NCI-H2081 (cell line): ENCODE measurements at places on chromosomes 11 and 22.

DNA sequence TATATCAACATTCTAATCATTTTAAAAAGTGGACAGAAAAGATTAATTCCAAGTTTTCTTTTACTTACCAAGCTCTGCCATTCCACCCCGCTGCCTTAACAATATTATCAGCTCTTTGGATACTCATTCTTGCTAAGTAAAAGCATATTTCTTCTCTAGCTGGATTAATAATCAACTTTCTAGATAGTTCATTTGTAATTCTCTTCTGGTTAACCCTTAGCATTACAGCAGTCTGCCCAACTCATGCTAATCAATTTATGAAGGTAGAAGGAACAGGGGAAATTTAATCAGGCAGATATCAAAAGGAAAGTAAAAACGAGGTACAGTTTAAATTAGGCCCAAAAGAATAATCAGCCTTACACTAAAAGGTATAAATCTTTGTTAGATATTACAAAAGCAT, 41.0 kb upstream of the SOX6 start:
- DNase-seq = no peak

DNA sequence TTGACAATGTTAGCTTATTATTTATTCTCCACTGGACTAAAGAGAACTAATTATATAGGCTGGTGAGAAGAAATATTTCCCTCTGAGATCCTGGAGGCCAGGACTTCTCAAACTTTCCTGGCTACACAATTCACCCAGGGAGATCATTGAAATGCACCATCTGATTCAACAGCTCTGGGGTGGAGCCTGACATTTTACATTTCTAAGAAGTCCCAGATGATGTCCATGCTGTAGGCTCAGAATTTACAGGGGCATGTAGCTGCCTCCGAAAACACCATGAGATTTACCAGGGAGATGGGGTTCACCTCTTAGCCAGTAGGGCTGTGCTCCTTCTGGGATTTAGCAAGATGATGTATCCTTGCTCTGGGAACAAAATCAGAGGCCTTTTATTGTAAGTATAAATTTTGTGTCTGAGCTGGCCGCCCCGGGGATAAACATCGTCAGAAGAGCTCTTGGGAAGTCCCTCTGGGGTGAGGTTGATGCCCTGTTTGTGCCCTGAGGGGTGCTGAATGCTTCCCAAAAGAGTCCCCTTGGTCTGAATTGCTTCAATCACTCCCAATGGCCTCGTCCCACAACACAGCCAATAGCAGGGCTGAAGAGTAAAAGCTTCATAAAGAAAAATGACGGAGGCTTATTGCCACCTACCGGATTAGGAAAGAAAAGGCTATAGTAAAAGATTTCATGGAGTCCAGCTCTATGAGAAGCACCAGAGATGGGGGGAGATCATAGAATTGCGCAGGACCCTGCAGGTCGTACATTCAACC, 33.4 kb upstream of the API5 start:
- peak; percentile 44 for DNase-seq

DNA sequence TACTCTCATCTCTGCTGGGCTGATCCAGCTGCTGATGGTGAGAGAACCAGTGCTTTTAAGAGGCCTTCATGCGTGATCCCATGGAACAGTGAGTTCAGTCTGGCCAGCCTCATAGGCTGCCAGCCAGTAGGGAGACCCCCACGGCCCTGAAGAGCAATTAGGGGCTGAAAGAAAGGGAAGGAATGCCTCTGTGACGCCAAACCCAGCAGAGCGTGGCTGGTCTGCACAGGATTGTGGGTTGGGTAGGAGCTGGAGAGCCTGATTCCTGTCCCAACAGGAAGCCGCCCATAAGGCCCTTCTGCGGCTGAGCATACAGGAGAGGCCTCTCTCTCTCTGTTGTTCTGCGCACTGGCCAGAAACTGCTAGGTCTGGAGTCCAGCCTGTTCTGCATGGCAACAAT, 181.5 kb upstream of the E2F8 start:
- no peak for DNase-seq

- DNase-seq = no peak
Measured at GRCh38 chr11:11095831-11096723, 238.2 kb upstream of the ZBED5 start.

- DNase-seq = no peak
Measured at GRCh38 chr22:28146401-28147314, 227.6 kb upstream of the PITPNB start.

DNA sequence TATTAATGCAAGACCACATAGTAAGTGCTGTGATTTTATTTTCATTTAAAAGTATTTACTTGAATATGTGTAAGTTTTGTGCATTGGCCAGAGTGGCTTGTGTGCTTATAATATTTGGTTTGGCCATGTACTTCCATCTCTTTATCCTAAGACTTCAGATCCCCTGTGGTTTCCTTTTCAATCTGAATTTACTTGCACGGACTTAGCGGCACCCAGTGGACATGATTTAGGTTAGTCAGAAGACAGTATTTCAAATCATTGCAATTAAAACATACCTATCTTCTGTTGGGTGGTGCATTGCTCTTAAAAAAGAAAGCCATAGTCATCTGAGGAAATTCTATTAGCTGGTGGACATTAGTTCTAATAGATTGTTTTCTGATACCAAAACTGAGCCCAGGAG, 30.7 kb downstream of the PIWIL4 start:
- DNase-seq = no peak

GRCh38 chr22:38205261-38206128, 3.7 kb downstream of the MAFF start:
- no peak for DNase-seq

DNA sequence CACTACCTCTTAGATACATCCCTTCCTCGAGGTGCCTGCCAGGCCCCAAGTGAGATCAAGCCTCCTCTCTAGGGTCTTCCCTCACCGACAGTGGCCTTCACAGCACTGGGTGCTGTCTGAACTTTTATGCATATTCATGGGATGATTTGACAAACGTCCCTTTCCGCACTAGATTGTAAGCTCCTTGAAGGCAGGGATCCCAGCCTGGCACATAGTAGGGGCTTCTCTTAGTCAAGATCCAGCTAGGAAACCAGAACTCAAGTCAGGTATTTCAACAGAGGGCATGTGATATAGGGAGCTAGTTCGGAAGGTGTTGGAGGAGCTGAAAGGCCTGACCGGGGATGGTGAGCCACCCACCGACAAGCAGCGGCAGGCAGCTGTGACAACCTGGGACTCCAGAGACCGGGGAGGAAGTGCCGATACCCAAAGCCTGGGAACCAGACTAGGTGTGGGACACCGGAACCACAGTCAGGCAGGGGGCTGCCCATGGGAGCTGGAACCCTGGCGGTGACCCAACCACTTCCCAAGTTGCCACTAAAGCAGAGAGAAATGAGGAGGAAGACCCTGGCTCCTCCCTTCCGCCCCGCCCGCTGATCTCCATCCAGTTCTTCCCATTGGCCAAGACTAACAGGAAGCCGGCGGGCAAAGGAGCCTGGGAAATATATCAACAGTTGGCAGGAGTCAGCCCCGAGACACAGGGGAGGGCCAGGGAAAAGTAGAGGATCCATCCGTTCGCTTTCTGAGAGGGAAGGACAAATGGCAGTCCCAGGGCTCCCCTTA, 39.8 kb upstream of the CD82 start:
- no peak for DNase-seq

DNA sequence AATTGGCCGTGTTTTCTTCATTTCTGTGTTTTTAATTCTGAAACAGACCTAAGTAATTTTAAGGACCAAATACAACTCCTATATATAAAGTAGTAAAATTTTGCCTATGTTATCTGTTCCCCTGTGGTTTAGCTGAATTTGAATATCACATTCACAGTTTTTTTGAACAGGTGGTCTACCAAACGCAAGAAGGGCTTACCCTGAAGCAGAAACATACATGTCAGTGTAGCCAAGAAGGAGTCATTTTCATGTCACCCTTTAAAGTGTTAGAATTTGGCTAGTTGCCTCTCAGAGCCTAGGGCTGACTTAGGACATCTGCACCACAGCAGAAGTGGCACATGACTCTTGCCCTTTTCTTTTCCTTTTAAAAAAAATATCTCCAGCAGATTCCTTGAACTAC, 34.3 kb downstream of the MYBPC3 start:
- DNase-seq = no peak

DNA sequence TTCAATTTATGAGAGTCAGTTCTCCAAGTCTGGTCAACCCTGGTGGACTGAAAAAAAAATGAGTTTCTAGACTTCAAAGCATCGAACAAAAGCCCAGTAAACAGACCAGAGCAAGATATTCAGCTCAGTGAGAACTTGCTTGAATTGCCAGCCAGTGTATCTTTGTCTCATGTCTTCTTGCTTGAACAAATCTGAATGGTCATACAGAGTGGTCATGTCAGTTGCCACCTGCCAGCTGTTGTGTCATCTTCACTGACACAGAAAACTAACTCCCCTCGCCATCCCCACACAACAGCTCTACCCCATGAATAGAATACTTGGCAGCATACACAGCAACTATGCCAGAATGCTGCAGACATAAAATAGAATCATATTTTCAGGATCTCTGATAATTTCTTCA, 27.5 kb upstream of the CALCB start:
- DNase-seq = no peak

- no peak for DNase-seq
Measured at GRCh38 chr11:1300569-1301187, 8.8 kb downstream of the TOLLIP start.

DNA sequence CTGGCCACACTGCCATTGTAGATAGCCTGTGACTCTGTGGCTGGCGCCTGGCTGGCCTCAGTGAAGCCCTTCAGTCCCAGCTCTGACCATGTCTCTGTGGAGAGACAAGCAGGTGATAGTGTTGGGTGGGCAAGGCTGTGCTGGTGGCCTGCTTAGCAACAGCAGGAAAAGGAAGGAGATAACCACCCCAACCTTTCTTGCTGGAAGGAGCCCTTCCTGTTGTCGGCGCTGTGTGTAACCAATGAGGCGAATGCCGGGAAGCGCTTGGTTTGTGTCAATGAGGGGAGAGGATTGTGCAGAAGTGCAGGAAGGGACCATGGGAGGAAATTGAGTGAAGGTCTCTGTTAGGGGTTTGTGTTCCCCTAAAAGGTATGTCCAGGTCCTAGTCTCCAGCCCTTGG, 27.3 kb downstream of the PARVB start:
- no peak for DNase-seq

DNA sequence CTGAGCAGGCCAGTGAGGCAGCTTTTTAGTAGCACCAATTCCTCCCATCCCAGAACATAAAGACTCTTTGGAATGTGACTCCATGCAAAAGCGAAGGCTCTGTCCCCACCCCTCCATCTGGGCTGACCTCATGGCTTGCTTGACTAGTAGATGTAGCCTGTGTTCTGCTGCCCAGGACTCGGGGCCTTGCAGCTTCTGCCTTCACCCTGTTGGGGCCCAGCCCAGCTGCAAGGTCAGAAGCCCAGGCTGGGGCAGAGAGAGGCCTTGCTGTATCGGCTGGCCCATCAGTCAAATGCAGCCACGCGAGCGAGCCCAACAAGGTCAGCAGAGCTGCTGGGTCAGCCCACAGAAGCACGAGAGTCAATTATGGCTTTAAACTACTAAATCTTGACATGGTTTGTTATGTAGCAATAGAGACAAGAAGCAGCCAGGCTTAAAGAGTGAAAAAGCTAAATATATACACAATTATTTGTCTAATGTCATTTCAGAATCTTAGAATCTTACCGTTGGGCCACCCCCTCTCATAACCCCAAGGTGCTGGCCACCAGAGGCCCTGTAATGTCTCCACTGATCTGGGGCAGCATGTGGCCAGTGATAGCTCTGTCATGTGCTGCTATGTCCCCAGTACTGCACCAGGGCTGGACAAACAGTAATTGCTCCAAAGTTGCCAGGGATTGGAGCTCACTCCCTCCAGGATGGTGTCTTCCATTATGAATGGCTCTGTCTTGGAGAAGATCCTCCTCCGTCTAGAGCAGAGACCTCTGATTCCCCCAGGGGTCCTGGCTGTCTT, 10.4 kb upstream of the WNT11 start:
- DNase-seq = no peak

DNA sequence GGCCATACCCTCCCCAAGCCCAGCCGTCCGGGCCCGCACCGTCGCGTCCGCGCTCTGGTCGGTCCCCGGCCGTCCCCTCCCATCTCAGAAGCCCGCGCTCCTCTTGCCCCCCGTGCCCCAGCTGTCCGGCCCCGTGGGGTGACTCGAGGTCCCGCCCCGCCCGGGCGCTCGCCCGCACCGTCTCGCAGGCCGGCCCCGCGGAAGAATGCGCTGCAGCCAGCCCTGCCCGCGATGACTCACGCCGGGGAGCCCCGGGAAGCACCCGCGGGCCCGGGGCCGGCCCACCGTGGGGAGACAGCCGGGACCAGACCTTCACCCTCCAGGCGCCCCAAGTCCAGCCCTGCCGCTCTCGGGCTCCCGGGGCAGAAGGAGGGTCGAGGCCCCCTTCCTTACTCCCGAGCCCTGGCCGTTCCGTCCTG, 320 bp upstream of the PHLDA2 start:
- no peak for DNase-seq

GRCh38 chr11:73203790-73204189, 14.3 kb upstream of the P2RY2 start:
- DNase-seq = no peak

GRCh38 chr11:13318498-13319295, 41.1 kb downstream of the BMAL1 start:
- DNase-seq = no peak

DNA sequence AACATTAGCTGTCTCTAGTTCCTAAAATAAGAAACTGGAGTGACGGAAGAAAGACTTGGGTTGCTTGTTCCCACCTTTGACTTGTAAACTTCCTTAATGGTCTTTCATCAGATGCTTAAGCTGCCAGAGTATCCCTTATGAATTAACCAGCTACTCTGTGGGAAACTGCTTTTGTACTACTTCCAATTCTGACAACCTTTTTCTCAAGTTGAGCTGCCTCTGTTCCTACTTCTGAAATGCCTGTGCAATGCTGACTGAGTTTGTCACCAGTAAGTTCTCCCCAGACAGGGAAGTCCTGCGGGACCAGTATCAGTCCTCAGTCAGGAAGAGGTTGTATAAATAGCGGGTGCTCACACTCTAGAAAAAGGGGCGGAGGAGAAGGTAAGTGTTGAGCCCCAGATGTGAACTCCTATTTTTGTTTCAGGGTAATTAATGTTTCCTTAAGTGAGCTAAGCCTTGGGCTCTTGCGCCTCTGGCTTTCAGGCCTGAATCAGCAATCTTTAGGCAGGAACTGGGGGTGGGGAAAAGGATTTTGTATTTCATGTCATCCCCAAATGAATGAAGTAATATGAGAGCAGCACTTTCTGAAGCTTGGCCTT, 67.2 kb downstream of the CECR2 start:
- no peak for DNase-seq

DNA sequence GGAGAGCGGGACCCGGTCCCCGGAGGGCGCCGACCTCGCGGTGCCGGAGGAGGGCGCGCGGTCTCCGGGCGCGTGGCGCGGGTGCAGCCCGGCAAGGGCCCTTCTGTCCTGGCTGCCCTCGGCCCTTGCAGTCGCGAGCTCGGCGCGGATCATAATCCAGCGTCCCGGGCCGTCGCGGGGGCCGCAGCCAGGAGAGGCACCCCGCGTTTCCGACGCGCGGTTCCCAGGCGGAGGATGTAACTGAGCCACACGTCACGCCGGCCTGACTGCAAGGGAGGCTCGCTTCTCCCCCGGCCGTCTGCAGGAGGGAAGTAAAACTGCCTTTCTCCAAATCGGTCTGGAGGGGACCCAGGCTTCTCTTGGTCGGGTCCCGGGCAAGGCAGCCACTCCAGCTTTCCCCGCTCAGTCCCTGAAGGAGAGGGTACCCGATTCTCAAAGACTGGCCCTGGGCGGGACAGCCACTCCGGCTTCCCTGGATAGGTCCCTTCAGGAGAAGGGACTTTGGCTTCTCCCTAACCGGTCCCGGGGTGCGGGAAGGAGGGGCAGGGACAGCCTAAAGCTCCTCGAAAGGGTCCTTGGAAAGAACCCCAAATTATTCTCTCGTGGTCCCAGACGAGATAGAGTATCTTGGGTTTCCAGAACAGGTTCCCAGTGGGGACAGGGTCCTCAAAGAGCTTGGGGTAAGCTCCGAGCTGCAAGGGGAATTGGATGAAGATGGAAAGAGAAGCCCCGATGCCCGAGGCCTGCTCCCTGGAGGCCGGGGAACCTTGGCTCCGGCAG, 836 bp downstream of the SPON1 start:
- no peak for DNase-seq
